Ovary (tissue), 10 donors: ENCODE measurements at places on chromosomes 11 and 22.

GRCh38 chr11:43872995-43873394 lies 7.6 kb upstream of the ALKBH3 start:
- no peak for DNase-seq

DNA sequence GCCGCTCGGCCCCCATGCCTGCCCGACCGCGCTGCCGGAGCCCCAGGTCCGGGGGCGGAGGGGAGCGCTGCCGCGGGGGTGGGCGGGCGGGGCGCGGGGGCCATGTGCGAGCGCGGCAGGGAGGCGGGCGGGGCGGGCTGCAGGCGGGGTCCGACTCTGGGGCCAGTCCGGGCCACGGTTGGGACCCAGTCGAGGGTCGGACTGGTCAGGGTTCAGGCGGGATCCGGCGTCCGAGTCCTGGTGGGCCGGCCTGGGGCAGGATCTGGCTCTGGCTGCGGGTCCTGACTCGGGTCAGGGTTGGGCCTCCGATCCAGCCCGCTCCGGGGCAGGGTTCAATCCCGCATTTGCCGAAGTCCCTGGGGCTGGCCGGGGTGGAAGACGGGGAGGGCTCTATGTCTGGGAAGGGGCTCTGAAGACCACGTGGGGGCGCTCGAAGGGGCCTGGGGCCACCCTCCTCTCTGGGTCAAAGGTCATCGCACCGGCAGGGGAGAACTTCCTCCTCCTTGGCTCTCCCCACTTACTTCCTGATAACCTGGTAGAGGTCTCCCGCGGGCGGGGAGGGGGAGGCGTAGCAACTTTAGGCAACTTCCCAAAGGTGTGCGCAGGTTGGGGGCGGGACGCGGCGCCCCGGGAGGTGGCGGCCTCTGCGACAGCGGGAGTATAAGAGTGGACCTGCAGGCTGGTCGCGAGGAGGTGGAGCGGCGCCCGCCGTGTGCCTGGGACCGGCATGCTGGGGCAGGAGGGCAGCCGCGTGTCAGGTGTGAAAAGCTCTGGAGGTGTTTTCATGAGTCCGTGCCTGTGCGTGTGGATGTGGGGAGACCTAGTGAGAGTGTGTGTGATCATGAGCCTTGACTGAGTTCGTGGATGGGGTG lies 603 bp downstream of the ESRRA start:
- peak; percentile 81 for DNase-seq

DNA sequence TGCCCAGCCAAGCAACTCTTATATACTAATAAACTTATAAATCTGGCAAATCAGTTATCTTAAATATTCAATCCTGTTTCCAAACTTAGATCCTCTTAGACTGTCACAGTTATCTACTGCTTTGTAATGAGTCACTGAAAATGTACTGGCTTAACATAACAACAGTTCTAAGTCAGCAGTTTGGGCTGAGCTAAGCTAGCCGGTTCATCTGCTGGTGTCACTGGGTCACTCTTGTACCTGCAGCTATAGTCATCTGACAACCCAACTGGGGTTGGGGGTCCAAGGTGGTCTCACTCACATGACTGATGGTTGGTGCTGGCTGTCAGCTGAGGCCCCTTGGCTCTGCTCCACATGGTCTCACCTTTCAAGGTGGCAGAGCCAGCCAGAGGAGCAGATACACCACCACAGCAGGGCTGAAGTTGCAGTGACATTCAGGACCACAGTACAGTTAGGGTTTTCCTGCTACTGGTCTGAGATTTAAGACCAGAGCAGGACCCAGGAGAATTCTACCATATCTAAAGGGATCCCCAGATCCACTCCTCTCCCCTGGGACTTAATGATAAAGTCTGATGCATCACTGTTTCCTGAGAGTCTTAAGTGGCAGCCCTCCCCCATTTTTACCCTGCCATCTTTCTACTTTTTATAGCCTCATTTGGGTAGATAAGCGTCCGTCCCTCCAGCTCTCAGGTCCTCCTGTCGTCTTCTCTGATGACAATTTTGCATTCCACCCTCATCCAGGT lies 7.9 kb upstream of the MACROD1 start:
- no peak for DNase-seq

DNA sequence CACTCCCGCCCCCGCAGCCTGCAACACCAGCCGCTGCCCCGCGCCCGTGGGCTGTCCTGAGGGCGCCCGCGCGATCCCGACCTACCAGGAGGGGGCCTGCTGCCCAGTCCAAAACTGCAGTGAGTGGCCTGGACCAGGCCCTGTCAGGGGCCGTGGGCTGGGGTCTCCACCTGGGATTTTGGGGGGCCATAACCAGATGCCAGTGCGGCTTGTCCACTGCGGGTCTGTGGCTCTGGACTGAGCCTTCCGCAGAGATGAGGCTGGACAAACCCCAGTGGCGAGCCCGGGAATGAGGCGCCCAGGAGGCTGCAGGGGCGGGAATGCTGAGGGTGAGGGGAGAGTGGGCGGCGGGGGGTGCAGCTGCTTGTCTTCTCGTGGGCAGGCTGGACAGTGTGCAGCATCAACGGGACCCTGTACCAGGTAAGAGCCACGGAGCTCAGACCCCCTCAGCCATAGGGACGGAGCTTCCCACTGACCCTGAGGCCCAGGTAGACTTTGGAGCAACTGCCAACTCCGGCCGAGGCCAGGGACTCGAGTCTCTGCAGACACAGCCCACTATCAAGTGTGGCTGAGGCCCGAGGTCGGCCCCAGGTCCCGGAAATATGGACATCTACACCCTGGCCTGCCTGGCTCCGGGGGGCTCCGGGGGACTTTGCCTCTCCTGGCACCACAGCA lies 24.8 kb upstream of the MUC5B start:
- DNase-seq = peak; percentile 10

DNA sequence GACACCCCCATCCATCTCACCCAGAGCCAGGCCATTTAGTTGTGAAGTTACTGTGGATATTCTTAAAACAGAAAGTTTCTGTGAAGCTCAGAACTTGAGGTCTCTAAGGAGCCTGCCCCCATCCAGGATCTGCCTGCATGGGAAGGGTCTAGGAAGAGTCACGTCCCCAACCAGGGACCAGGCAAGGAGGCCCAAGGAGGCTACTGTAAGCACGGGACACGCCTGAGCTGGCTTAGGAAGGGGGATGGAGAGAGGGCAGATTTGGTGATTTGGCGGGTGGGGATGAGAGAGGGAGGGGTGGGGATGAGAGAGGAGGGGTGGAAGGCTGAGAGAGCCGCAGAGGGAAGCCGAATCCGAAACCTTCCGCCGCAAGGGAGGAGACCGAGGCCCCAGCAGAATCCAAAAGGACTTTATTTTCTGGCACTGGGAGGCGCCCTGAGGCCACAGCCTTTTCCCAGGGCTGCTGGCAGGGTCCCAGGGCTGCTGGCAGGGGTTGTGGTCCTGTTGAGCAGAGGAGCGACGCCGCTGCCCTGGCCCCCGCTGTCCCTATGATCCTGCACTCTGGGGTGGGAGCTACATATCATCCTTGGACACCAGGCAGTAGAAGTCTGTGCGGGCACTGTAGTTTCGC lies 9.4 kb downstream of the SIGIRR start:
- DNase-seq = no peak

DNA sequence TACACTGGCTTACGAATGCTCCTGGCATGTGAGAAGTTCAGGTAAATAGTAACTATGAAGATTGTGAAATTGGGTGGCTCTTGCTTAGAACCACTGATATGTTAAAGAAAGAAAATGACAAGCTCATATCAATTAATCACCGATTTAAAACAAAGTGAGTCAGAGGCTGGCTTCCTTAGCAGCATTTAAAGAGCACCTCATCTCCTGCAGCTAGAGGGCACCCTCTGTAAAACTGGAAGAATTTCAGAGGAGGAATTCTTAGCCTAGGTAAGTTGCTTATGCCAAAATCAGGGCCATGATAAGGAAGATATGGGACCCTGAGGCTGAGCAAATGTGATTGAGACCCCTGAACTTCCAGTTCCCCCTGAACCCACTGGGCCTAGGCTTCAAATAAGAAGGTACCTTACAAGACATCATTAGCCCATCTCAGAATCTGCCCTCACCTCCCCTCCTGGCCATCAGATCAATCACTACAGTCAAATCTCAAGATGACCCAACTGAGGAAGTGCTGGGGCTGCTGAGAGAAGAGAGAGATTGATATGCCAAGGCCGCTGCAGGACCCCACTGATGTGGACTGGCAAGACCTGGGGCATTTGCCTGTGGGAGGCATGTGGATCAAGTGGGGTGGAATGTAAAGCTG lies 8.6 kb upstream of the CD3E start:
- DNase-seq = no peak

- no peak for DNase-seq
Measured at GRCh38 chr22:22823131-22823810, 64.3 kb upstream of the IGLL5 start.

DNA sequence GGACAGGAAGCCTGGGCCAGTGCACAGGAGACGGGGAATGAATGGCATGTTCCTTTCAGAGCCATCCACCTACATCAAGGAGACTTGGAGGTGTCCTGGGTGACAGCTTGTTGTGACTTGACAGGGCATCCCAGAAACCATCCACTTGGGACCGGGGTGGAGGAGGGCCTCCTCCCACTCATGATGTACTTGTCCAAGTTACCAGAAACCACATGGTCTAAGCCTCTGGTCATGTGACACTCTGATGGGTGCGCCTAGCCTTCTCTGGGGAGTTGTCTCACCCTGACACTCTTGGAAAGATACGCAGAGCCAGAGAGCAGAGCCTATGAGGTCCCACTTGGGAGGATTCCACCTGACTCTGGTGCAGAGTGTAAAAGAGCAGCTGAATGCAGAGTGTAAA lies 21.6 kb upstream of the FXYD6 start:
- DNase-seq = peak; percentile 7

DNA sequence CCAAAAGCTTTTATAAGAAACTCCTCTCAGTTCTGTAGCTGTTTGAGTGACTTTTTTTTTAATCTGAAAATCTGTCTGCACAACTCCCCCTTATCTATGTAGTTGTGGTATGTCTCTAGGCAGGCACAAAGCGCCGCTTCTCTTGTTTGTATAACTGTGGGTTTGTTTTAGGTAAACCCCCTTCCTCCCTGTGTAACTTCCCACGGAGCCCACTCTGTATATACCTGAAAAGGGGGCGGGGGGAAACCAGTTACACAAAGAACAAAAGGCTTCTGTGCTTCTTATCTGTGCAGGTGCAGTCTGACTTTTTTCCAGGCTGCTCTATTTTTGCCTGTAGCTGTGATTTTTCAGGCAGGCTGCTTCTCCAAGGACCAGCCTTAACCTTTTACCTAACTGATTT lies 13.2 kb downstream of the OR10AG1 start:
- no peak for DNase-seq

GRCh38 chr11:118820412-118821357 lies 29.7 kb upstream of the DDX6 start:
- DNase-seq = no peak

GRCh38 chr11:35750315-35750714 lies 87.7 kb downstream of the TRIM44 start:
- no peak for DNase-seq

GRCh38 chr11:117992136-117992535 lies 5.9 kb downstream of the IL10RA start:
- DNase-seq = no peak

DNA sequence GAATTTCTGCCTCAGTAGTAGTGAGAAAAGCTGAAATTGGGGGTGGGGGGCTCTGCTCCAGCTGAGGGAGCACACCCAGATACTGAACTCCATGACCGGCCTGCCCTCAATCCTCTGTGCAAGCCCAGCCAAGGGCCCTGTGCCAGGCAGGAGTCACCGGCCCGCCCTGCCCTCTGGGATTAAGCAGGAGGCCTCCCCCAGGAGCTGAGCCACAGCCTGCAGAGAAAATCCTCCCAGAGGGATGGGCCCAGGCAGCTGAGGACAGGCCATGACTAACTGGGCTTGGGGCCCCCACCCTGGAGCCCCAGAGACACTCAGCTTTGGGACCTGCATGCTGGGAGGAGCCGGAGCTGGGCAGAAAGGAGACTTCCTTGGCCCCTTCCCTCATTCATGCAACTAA lies 48.8 kb downstream of the MN1 start:
- DNase-seq = no peak

GRCh38 chr11:119470317-119471291 lies 47.6 kb upstream of the THY1 start:
- no peak for DNase-seq

DNA sequence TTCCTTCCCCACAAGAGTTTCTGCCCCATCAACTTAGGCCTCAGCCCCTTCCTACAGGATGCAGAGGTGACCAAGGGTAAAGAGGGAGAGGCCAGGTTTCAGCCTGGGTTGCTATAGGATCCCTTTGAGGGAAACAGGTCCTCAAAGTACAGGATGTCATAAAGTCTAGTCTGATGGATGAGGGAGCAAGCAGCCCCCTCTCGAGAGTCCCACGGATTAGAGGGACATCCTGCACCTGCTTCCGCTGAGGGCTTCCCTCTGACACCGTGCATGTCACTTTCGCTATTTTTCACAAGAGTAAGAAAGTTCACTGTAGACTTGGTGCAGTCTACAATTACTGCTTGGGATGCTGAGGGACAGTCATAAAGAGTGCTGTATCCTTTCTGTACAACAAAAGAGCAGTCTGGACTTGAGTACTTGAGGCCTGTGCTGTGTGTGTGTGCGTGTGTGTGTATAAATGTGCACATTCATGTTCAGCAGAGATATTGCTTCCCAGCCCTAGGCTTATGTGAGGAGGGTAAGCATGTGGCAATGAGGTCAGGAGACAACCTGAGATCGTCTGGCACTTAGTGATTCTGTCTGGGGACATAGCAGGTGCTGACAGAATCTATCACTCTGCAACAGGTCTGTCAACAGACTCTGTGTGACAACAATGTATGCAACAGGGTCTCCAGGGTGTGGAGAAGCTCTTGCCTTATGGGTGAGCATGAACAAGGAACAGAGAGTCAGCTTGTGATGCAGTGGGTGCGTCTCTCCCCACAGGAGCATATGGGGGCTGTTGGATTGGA lies 18.0 kb upstream of the CHST1 start:
- no peak for DNase-seq

- DNase-seq = no peak
Measured at GRCh38 chr11:48088682-48089050, 108.3 kb downstream of the PTPRJ start.

DNA sequence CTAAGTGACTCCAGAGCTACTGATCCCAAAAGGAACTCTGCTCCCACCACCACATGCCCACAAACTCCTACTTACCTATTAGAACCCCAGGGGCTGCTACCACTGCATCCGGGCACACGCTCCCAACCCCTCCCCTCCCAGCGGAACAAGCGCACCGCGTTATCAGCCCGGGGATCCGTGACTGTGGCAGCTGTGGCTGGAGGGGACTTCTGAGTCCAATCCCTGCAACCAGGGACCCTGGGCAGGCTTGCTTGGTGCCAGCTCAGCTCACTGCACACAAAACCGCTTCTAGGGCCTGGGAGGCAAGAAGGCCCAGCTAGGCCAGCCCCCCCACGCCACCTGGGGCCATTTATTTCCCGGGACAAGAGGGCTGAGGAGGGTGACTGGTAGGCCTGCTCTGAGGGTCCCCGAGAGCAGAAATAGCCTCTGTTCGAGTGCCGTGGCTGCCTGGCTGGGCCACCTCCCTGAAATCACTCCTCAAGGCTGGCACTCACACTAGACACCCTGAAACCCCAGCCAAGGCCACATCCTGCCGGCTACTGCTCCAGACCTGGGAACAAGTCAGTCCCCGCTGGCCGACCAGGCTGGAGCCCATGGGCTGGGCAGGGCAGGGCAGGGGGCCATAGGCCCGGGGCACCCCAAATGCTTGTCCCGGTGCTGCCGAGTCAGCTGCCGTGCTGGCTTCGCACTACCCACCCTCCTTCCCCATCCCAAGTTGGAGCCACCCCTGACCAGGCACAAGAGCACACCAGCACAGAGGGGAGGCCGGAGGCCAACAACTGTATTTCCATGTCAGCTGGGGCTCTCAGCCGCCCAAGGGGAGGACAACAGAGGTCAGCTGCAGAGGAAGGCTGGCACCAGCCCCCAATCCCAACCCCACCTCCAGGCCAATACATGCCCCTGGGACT lies 1.9 kb upstream of the IFITM10 start:
- no peak for DNase-seq

GRCh38 chr11:37605229-37605628 lies 1007.2 kb upstream of the RAG2 start:
- DNase-seq = no peak
